ENCODE measurements at places on chromosomes 1 and 21. TPM values are rescaled to one million over a fixed set of nuclear protein-coding genes. Genes with fewer than 3 reads are reported as not detected.

RPTN gene
- not detected for total RNA-seq

DNA sequence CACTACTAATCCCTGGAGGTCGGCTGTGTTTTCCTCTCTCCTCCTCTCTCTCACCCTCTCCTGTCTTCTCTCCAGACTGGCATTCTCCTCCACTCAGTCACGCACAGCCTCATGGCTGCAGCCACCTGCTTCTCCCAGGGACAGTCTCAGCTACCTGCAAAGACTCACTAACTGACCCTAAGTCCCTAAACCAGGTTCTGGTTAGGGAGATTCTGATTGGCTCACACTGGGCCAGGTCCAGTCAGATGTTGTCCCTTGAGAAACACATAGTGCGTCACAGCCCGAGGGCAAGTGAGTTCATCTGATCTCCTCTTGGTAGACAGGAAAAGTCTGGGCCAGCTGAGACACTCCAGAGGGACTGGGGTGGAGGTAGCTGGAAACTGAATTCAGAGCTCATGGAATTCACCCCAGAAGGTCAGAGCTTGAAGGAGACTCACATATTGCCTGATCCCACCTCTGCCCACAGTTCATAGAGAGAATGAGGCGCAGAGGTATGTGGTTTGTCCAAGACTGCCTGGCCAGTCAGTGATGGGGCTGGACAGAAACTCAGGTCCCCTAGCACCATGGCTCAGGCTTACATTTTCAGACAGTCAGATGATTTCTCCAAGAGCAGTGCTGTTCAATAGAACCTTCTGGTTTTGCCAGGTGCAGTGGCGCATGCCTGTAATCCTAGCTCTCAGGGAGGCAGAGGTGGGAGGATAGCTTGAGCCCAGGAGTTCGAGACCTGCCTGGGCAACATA, 40.4 kb upstream of the RPL11 start:
- DNase-seq = peak; percentile 75

- no peak for DNase-seq
Measured at GRCh38 chr1:18922848-18923755, 20.7 kb upstream of the ALDH4A1 start.

- no peak for DNase-seq
Measured at GRCh38 chr1:42164551-42165420, at the start of gene GUCA2A. TSS of gene GUCA2A (minus strand) at chr1:42164745. CDS start at chr1:42164712, 33 bp downstream.

B4GALT2 gene
- total RNA-seq = 35.6 TPM

DNA sequence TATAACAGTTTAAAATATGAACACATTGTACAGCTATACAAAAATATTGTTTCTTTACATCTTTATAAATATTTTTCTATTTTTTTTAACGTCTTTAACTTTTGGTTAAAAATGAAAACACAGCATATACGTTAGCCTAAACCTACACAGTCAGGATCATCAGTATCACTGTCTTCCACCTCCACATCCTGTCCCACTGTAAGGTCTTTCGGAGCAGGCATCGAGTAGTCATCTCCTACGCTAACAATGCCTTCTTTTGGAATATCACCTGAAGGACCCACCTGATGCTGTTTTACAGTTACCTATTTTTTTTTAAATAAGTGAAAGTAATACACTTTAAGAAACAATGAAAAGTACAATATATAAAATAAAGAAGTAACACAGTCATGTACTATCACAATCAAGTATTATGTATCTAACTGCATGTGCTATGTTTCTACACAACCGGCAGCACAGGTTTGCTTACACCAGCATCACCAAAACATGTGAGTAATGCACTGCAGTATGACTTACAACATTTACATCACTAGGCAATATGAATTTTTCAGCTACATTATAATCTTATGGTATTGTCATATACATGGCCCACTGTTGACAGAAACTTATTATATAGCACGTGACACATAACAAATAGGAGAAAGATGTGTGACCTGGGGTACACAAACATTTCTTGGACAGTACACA, 254.4 kb downstream of the AKT3 start:
- DNase-seq = no peak

- DNase-seq = no peak
Measured at GRCh38 chr1:62209931-62210595, 15.4 kb downstream of the L1TD1 start.

DNA sequence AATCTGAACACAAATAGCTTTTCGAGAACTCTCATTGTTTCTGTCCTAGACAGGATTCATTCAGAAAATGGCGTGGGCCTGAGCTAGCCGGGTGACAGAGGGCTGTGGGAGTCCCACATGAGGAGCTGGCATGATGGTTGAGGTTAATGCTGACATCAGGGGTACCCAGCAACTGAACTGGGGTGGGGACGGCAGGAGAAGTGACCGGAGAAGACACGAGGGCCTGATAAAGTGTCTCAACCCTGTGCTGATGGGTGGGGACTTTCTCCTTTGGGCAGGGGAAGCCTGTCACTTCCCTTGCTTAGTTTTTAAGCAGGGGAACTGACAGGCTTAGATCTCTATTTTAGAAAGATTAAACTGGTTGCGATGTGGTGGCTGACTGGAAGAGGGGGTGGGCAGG, 14.6 kb downstream of the CHIT1 start:
- no peak for DNase-seq

DNA sequence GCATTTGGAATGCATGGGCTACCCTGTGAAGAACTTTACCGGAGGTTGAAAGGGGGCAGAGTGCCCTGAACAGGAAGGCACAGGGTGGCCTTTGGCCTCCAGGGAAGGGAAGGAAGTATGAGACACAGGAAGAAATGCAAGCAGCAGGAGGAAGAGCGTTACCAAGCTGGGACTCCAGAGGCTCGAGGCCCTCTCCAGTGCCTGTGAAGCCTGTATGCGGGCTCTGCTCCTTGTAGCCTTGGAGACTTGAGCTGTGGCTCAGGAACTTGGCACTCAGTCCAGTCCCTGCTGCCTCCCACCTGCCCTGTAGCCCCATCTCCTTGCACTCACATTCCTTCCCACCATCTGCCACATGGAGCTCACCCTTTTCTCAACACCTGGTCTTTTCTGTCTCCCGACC, 33.5 kb upstream of the RNF19B start:
- DNase-seq = no peak
